Transverse colon (tissue), 4 donors: ENCODE measurements at places on chromosomes 12 and 14. TPM values are rescaled to one million over a fixed set of nuclear protein-coding genes. Genes with fewer than 3 reads are reported as not detected.

GYS2 gene
- total RNA-seq, result not detected

SLC39A2 gene
- 0.82 TPM for total RNA-seq

HSPB8 gene
- total RNA-seq, result 47.0 TPM

TRHDE gene
- total RNA-seq, result 18.7 TPM

MYH6 gene
- 1.5 TPM for total RNA-seq

LHX5 gene
- not detected for total RNA-seq

ALKBH2 gene
- total RNA-seq, result 11.1 TPM

PLA2G1B gene
- not detected for total RNA-seq

KRT72 gene
- total RNA-seq, result not detected

SLC38A4 gene
- 2.2 TPM for total RNA-seq

GRCh38 chr12:82609234-82609914, 77.3 kb upstream of the TMTC2 start:
- no peak for DNase-seq

DNA sequence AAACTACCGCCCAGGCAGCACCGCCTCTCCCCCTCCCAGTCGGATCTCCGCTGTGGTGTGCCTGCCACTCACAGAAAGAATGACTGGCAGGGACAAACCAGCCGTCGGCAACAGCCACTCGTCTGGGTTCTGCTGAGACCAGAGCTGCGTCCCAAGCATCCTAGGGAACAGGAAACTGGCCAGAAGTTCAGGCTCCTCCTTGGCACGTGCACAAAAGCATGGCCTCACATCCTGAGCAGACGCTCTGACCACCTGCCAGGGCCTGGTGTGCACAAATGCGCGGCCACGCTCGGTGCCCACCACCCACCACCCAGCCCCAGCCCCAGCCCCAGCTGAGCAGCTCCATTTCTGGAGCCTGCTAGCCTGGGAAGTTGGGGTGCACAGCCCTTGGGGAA, 214.8 kb downstream of the DPF3 start:
- no peak for DNase-seq

- no peak for DNase-seq
These were observed 28.1 kb downstream of the CBX5 start for GRCh38 chr12:54251667-54252284.

DNA sequence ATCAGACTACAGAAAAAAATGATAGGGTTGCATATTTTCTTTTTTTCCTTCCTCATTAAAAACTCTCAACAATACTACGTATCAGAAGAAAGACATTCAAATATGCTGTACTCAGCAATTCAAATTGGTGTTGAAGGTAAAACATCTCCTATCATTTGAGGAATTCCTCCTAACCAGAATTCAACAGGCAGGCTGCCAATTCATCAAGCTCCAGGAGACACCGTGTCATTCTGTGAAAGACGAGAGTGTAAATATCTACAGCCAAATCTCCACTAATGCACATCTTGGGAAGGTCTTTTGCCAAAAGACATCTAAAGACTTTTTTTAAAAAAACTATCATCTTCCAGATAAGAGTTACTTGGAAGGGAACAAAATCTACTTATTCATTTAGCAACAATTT, 26.6 kb downstream of the NT5DC3 start:
- DNase-seq, result no peak

DNA sequence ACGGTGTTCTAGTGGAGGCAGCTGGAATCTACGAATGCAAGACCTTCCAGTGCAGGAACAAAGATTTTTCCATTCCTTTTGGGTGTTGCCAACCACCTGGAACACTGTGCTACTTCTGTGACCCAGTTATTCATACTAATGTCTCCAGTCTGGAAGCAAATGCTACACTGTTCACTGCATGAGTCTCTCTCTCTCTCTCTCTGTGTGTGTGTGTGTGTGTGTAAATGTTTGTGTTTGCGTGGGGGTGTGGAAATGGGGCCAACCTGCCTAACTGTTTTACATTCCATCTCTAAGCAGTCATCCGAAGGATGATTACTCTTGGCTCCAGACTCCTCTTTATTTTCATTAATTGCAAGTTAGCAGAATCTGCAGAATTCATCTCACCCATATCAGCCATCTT, 29.9 kb upstream of the YBX3 start:
- no peak for DNase-seq

DNA sequence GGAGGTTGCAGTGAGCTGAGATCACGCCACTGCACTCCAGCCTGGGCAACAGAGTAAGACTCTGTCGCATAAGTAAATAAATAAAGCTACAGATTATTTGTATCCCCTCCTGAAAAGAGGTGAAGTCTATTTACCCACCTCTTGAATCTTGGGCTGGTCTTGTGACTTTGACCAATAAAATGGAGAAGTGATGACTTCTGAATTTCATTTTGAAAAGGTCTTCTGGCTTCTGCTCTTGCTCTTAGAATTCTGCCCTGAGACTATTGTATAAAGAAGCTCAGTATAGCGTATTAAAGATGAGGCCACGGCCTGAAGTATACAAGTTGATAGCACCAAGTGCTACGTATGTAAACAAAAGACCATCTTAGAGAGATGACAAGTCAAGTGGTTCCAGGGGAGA, 88.3 kb upstream of the AMN1 start:
- DNase-seq, result no peak

- DNase-seq, result no peak
These were observed 89.3 kb downstream of the DUSP6 start for GRCh38 chr12:89262855-89263552.

- DNase-seq, result no peak
These were observed 294.1 kb downstream of the RMST start for GRCh38 chr12:97756741-97757140.

- DNase-seq, result no peak
These were observed 33.0 kb downstream of the LRCOL1 start for GRCh38 chr12:132577191-132577920.

DNA sequence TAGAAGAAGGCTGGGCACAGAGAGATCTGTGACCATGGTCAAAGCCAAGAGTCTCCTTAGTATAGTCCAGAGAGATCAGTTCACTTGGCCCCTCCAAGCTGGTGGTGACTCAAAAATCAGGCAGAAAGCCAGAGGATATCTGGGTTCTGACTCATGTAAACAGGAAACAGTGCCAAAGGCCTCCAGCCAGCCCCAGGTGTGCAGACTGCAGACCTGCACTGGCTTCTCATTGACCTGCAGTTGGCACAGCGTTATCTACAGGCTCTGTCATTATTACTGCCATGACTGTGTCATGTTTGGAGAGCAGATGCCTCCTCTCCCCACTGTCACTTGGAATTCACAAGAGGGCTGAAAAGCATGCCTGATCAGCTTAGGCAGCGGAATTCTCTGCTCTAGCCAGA, 295.7 kb upstream of the PRKD1 start:
- DNase-seq, result peak; percentile 11

- no peak for DNase-seq
These were observed 125.8 kb downstream of the KTN1 start for GRCh38 chr14:55705651-55706364.

DNA sequence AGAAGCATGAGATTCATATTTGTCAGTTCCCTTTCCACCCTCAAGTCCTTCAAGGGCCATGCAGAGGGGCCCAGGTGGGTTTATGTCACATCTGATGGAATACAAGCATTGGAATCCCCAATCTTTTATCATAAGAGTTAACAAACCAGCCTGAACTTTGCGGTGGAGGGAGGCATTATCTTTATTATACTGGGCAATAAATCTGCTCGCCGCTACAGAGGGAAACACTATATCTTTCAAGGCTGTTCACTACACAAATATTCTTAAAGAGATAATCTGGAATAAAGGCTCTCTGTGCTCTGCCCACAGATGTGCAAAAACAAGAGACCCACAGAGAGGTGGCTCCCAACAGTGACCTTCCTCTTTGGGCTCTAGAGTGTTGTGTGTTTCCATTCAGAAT, 153.6 kb upstream of the PLEKHA5 start:
- DNase-seq, result no peak

DNA sequence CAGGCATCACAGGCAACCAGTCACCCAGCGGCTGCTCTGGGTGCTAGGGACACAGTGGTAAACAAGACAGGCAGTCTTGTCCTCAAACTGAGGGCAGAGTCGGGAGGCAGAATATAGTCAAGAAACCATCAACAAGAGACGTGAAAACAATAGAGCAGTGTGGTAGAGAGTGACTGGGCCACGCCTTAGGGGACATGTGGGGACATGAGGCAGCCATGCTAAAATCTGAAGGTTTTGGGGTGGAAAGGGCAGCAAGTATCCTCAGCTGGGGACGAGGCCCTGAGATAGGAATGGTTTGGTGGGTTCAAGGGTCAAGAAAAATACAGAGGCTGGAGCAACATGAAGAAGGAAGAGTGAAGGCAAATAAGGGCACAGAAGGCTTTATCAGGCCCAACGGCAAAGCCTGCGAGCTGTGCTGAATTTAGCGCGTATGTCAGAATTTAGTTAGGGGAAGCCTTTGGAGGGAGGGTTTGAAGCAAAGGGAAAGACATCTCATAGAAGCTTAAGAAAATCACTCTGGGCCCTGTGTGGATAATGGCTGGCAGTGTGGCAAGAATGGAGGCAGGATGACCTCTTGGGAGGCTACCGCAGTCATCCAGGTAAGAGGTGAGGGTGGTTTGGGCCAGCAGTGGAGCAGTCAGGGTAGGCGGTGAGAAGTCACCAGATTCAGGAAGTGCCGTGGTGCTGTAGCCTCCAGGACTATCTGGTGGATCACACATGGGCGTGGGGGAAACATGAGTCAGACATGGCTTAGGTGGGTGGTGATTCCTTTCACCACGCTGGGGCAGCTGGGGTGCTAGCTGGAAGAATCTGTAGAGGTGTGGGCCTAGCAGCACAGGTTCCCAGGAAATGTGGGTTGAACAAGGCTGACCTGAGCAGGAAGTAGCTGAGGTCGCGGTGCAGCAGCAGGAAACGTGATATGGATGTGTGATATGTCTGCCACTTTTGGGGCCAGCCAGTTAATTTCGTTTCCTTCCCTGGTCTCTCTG, 3.0 kb downstream of the EVL start:
- peak; percentile 66 for DNase-seq

- DNase-seq, result no peak
These were observed 2.5 kb downstream of the PPP1R12A start for GRCh38 chr12:79932357-79932756.

GRCh38 chr12:120817559-120818330, 86.4 kb downstream of the SPPL3 start:
- no peak for DNase-seq

GRCh38 chr12:67006610-67007009, 262.5 kb upstream of the CAND1 start:
- DNase-seq, result no peak

DNA sequence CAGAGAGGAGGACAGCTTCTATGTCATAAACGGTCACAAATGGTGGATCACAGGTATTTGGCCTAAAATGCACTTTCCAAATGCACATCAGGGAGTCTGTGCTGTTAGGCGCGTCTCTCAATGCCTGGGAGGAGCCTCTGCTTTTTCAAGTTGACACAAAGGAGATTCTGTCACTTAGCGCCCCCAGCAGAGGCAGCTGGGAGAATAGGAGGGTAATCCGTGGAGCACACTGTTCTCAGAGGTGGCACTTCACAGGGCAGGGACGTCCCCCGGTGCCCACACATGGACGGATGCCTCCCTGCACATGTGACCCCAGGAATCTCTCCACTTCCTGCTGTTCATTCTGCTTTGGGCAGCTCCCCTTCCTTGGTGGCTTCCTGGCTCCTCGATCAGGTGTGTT, 19.4 kb upstream of the ALDH2 start:
- DNase-seq, result no peak

DNA sequence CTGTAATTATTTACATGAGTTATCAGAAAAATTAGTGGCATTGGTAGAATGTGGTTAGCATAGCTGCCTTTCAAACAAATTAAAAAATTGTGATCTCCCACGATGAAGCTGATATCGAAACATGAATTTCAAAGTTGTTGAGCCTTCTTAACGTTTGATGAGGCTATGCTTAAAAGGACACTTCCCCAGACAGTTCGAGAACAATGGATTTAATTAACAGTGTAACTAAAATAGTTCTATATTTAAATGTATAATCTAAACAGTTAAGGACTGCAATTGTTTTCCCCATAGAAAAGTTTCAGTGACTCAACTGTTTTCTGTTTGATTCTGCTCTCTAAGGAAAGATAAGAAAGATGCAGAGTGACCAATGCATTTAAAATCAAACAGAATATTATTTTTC, 1.6 kb downstream of the CLEC2B start:
- DNase-seq, result no peak

DNA sequence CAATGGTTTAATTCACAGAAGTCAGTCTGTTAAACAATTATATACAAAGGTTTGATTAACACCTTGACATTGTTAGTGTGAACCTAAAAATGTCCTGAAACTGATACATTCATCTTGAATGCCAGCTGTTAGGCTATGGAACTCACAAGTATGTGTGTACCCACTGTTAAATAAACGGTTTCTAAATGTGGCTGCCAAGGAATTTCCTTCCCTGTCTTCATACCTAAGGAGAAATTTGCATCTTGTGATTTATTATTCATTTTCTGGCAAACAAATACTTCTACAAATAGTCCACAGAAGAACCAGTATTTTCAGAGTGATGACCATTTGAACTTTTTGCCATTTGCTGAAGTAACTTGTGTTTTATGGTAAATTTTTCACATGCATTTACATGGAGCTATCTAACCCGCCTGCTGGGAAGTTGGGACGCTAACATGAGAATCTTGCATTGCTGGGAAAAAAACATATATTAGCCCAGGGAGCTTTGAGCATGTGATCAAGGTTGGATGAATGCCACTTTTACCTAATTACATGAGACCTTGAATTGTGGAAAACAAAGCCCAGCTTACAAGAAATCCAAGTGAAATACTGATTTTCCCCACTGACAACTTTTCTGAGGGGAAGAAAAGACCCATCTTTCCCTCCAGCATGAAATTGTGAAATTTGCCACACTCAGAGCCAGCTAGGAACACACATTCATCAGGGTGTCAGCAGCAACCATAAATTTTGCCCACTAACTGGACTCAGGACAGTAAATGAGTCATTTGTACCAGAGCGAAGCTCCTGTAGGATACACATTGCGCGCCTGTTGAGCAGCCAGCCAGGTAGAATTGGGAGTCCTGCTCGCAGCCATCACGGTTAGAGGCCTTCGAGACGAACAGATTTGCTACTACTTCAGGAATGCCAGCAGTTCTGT, 118.0 kb downstream of the KICS2 start:
- peak; percentile 25 for DNase-seq

DNA sequence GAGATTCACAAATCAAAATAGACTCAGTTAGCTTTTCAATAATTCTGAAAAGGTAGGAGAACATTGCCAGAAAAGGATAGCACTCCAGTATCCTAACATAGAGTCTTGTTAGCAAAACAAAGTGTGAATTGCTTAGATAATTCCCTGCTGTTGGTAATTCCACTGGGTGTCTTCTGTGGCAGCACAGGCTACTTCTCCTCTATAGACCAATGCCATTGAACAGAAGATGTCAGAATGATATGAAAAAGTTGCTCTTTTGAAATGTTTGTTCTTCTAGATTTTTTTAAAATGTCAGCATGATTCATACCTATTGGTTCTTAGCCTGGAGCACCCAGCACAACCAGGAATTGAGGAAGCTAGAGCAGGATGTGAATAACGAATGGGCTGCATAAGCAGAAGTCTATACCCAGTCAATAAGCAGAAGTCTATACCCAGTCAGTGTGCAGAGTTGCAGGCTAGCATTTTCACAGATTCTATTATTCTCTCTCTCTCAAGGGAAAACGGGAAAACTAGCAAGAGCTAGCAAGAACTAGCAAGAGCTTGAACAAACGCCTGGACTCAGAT, 112.8 kb downstream of the SYT1 start:
- no peak for DNase-seq
